ENCODE measurements at places on chromosomes 4 and X.

- DNase-seq = no peak
These were observed 878.6 kb downstream of the RAPGEF2 start for GRCh38 chr4:159981469-159981856.

DNA sequence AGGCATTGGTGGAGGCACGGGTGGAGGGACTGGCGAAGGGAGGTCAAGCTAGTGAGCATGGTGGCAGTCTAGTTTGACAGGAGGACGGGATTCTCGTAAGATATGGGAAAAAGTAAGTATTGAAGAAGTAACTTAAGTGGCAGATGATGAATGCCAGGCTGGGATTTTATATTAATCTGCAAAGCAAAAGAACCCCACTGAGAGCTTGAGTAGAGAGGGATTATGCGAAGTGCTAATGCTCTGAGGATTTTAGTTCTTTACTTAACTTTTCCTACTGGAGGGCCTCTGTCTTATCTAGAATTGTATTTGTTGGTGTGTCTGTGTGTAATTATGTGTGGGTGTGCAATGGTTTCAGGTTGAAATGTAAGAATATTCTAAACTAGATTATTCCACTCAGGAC, 327.9 kb downstream of the FAT4 start:
- DNase-seq = no peak

- DNase-seq = no peak
These were observed 325.5 kb upstream of the SLC7A11 start for GRCh38 chr4:138567696-138568095.

GRCh38 chr4:107247738-107248137, 211.6 kb upstream of the DKK2 start:
- DNase-seq = peak; percentile 9

GRCh38 chr4:82918091-82918490, 17.6 kb downstream of the THAP9 start:
- no peak for DNase-seq

- DNase-seq = no peak
These were observed 2.9 kb downstream of the CLOCK start for GRCh38 chr4:55543858-55544257.

DNA sequence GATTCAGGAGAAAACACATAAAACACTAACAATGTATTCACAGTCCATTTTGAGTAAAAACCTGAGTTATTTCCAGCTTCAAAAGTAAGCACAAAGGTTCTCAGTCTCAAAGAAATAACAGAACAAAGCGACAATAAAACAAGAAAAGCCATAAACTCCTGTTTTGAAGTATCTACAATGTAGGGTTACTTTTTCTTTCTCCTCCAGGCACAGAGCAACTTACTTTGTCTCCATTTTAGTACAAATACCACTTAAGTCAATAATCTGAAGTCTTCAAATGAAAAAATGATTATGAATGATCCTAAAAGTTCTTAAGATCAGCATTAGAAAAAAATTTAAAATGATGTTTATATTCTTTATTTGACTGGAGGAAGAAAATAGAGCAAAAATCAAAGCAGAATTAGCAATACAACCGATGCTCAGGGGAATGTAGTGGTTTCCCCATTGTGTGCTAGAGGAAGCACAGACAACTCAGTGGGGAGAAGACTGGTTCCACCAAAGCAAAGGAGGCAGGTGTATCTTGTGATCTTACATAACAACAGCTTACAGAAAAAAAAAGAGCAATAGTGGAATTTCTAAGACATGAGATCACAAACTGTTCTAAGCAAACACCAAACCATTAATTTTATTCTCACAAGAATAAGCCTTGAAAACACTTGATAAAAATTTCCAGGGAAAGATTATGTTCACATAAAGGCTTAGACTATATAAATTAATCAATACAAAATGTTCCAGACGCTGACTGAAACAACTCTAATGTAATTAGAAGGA, 35.1 kb downstream of the EPHA5 start:
- no peak for DNase-seq

GRCh38 chr4:128298852-128299251, 11.2 kb upstream of the PGRMC2 start:
- no peak for DNase-seq

DNA sequence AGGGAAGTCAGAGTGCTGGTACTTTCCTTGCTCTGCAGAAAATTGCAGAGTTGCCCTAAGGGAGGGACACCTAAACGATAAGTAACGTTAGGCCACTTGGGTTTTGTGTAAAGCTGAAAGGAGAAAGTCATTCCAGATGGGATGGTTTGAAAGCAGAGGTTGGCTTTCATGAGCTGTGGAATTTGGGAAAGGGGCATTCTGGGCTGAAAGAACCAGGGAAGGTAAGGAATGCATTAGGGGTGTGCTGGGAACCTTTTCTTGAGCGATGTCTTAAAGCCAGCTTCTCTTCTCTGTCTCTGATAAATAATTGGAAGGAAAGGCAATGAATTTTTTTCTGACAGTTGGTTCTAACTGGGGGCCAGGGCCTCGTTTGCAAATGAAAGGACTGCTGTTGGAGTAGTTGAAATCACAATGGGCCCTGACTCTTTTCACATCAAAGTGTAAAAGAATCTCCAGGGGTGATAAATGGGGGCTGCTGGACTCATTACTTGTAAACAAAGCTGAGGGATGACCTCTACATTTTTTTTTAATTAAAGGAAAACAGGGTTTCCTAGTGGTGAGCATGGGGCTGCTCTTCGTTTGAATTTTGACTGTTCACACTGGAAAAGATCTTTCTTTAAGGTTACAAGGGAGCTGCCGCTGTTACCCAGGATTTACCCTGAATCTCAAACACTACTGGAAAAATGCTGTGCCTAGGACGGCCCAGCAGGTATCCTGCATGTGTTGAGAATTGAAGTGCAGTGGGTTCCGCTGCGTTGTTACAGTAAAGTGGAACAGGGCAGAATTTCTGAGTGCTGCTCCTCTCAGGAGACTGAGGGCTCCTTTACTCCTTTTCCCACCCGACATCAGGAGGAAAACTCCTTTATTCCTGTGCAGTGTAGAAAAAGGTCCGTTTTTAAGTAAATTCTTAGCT, 25.0 kb downstream of the AFF1 start:
- no peak for DNase-seq

GRCh38 chr4:39042366-39042765, 10.2 kb upstream of the TMEM156 start:
- DNase-seq = no peak

GRCh38 chrX:45774961-45775360, 574.3 kb upstream of the DIPK2B start:
- DNase-seq = no peak

GRCh38 chr4:174739576-174739975, 89.5 kb downstream of the GLRA3 start:
- no peak for DNase-seq

- DNase-seq = no peak
These were observed 168.8 kb downstream of the PCDH18 start for GRCh38 chr4:137363496-137363895.

DNA sequence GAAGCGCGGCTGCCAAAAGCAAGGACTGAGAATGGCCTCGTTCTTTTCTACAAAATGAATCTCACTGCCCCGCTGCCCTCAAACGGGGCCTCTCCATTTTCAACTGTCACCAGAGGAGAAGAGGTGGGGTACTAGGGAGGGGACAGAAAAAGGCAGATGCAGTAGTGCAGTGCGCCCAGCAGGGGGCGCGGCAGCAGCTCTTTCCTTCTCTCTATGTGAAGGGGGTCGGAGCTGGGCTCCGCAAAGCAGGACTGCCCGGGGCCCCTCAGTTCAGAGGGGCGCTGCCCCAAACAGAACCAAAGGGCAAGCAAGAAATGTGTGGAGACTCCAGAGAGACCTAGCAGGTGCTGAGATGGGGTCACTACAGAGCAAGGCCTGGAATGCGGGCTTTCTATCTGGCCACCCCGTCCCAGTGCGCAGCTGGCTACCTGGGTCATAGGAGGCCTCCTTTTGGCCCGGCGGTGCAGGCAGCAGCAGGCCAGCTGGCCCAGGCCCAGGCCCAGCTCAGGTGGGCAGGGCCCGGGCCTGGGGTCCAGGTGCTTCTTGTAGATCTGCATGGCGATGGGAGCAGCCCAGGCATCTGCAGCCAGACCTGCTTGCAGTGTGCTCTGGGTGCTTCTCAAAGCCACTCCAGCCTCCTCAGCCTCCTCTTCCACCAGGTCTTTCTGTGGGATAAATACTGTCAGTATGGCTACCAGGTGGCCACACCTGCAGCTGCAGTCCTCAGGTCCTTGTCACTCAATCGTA, 5.9 kb downstream of the IRAK1 start:
- no peak for DNase-seq

GRCh38 chr4:152735906-152736305, 43.6 kb downstream of the TIGD4 start:
- DNase-seq = no peak

DNA sequence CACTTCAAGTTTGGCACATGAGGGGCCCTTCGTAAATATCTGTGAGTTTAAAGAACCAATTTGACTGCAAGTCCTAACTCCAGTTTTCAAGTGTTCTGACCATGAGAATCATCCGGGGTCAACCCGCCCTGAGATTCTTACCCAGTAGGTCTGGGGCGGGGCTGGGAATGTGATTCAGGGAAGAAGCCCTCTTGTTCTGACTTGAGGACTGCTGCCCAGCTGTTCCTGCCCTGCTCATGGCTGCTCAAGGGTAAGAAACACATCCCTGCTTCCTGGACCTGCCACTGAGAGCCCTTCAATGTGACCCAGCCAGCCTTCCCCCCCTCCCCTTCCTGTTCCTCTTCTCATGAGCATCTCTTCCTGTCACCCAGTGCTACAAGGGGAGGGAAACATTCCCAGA, 92.7 kb upstream of the PGRMC2 start:
- DNase-seq = no peak
